ENCODE measurements at places on chromosomes 5 and 9. TPM values are rescaled to one million over a fixed set of nuclear protein-coding genes. Genes with fewer than 3 reads are reported as not detected.

UBE2QL1 gene
- total RNA-seq: 0.42 TPM

KIF20A gene
- 37.5 TPM for total RNA-seq

LRRC26 gene
- not detected for total RNA-seq

CTNND2 gene
- 3.0 TPM for total RNA-seq

INPP5E gene
- total RNA-seq: 10.8 TPM

KCNN2 gene
- total RNA-seq: 0.68 TPM

SOX30 gene
- 0.09 TPM for total RNA-seq

TMEM215 gene
- total RNA-seq: 0.05 TPM

CTNNA1 gene
- 198 TPM for total RNA-seq

LOX gene
- 4.7 TPM for total RNA-seq

FOXD4L6 gene
- total RNA-seq: 0.50 TPM

GPR151 gene
- total RNA-seq: 0.52 TPM

Measured in motor neuron (in vitro differentiated cells).